ENCODE measurements at places on chromosomes 2 and 18. TPM values are rescaled to one million over a fixed set of nuclear protein-coding genes. Genes with fewer than 3 reads are reported as not detected.

Gene HNMT
- 83.2 TPM for total RNA-seq

DNA sequence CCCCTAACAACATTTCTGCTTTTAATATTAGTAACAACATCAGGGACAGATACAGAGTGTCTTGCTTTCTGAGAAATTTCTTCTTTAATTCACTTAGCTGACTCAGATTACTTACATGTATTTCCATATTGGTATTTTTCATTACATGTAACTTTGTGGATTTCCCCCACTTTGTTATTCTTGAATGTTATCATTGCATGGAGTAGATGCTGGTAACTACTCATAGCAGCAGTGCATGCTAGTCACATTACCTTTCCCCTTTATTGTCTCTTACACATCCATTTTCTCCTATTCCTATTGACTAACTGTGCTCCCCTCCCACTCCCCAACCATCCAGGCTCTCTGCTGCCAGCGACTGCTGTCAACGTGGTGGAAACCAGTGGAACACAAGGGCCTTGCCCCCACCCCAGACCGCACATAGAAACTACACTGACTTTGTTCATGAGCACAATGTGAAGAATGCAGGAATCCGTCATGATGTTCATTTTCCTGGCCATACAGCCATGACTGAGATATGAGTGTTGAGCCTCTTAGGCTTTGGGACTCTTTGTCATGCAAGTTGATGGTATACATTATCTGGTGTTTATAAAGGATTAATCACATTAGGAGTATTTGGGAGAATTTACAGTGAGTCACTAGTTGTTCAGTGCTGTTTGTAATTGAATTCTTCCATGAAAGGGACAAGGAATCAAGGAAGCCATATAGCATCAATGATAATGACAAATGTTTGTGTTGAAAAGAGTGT lies 91.0 kb downstream of the EPB41L5 start:
- DNase-seq = no peak

DNA sequence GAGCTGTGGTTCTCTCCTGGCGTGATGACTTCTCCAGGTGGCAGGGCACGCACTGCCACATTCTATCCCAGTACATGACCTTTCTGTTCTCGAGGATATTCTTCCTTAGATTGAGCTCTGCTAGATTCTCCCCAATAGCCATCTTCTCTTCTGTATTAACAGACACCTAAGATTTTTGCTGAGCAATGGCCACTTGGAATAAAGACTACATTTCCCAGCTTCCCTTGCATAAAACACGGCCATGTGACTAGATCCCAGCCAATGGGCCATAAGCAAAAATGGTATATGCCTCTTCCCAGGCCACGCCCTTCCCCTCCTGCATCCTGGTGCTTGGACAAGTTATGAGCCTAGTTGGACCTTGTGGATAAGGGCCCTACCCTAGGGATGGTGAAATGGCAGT lies 82.1 kb downstream of the EIF2AK3 start:
- no peak for DNase-seq

Gene CFAP210
- total RNA-seq = 0.27 TPM

Gene HES6
- 17.7 TPM for total RNA-seq

DNA sequence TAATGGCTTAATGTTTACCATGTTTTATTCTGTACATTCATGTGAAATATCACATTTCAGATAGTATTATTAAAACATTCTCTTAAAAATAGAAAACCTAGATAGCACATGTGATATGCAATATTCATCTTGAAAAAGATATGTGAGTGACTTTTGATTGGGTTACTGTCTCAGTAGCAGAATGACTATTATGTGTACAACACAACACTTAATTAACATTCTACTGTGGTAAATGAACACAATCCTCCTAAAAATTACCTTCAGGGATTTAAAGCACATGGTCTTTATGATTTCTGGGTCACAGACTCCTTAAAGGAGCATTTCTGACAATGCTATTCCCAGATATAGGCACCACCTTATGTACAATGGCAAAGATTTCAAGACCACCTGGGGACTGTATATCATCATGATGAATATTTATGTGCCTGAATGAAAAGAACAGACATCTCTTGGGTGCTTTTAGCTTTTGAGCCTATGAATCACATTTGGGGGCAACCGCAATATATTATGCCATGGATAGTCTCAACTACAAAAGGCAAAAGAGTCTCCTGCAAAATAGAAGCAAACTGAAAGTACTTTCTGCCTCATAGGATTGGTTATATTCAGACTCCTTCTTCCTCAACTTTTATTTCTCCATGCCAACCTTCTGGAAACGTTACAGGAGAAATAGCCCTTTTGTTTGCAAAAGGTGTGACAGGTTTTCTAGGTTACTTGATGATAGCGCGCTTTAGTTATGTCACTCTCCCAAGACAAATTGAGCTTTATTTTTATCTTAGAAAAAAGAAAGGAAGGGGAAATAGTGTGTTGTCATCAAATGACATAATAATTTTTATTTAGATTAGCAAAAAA lies 259.0 kb downstream of the CALCRL start:
- no peak for DNase-seq

DNA sequence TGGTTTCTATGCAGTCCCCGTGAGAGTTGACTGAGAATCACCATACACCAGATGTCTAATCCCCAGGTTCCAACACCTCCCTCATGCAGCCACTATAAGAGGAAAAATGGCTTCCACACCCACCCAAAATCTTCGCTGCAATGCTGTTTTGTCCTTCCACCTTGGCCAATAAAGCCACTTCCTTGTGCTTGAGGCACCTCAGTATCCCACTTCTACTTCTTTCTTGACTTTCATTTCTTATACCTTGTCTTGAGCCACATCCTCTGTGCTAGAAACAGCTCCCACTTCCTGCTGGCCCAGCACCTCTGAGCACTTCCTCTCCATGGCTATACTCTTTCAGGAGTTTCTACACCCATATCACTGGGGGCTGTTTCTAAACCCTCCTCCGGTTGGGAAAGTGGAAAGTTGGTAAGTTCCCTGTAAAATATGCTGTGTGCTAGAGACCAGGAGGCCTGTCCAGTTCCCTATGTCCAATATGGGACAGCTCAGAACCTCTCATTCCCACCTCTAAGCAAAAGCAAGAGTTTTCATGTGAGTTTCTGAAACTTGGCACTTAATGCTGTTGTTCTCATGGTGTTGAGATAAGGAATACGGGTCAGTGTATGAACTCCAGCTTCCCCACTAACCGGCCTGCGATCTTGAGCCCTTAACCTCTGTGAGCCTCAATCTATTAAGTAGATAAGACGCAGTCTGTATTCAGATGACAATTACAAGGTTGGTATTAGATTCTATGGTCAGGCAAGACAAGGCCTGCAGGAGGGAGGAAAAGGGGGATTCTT lies 209.1 kb upstream of the ID2 start:
- no peak for DNase-seq

- DNase-seq = no peak
These were observed 109.6 kb downstream of the GLI2 start for GRCh38 chr2:120845277-120845676.

DNA sequence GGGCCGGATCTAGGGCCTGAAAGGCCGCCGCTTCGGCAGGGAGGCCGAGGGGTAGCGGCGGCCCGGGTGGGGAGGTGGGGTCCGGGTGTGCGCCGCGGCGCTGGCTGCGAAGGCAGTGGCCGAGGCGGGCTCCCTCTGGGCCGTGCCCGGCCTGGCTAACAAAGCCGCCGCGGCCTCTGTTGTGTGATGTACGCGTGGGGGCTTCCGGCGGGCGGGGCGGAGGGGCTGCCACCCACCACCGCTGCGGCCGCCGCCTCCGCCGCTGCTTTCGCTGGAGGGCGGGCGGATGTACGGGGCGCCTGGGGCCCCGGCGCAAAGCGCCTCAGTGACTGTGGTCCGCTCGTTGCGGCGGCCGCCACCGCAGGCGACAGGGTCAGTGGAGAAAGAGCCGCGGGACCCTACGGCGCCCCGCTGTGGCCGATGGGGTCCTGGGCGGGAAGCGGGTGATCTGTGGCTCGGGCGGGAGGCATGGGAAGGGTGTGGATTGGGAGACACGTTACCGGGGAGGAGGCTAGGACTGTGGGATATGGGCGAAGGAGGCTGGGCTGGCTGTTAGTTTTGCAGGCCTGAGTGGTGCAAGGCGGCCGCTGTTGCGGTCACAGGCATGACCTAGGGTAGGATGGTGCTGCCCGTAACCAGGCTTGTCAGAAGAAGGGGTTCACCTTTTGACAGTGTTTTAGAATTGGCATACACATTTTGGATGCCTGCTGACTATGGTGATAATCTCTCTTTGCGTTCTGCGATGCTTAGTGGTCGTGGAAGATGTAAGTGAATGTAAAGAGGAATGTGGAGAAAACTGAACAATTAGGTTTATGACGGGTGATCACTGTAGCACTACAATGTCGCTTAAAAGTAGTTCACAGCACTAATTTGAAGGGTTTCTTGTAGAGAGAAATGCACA lies 662 bp downstream of the BZW1 start:
- DNase-seq = peak; percentile 69
